Activated CD4-positive, alpha-beta memory T cell treated with anti-CD3 and anti-CD28 coated beads, Interleukin-2, amount 10 ng/mL, durations not matched to agents 7 days and 5 days (primary cell): ENCODE measurements at places on chromosomes 1 and 21. TPM values are rescaled to one million over a fixed set of nuclear protein-coding genes. Genes with fewer than 3 reads are reported as not detected.

DNA sequence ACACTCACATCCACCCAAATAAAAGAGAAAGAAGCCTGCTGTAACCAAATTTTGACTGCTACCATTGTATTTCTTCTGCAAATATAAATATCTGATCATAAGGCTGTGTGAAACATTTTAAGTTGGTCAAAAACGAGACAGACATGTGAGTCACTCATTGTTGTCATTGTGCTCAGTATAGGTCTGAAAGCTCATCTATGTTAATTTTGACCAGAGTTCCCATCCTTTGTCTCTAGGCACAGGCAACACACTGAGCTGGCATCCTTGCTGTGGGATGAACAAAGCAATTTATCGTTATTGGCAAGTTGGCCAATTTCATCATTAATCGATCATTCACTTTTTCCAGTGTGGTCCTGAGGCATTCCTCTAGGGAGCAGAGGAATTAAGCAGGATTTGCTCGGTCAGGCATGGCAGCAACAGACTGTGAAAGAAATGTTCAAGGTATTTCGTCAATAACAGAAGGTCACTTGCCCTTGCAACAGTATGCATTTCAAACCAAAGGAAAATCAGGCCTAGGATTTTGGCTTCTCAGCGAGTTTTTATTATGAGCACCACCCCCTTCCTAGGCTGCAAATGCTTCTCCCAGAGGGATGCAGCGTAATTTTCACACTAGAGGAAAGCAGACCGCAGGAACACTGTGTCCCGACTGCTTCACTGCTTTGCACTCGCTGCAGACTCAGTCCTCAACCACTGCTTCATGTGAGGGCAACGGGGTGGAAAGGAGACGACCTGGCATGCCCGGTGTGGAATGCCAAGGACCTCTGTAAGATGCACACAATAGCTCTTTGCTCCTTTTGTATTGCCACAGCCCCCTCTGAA, 87.9 kb upstream of the SMYD2 start:
- no peak for DNase-seq

OR2T33 gene
- not detected for total RNA-seq

DNA sequence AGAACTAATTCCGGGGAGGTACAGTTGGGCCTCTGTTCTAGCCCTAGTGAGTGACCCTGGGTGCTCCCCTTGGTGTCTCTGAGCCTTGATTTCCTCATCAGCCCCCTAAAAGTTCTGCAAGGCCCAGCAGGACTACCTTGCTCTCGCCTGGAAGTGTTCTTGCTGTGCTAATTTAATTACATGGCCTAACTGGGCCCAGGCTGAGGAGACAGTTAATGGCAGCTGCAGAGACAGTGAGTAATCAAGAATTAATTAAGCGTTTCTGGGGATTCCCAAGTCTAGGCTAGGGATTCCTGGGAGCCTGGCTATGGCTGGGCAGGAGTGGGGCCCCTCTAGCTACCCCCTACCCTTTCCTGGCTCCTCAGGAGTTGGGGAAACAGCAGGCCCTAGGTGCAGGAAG, 24.7 kb upstream of the DMBX1 start:
- DNase-seq: no peak

- DNase-seq: no peak
Observed at GRCh38 chr1:92016720-92017316, 13.0 kb upstream of the EPHX4 start.
